ENCODE measurements at places on chromosomes 4 and X. TPM values are rescaled to one million over a fixed set of nuclear protein-coding genes. Genes with fewer than 3 reads are reported as not detected.

DNA sequence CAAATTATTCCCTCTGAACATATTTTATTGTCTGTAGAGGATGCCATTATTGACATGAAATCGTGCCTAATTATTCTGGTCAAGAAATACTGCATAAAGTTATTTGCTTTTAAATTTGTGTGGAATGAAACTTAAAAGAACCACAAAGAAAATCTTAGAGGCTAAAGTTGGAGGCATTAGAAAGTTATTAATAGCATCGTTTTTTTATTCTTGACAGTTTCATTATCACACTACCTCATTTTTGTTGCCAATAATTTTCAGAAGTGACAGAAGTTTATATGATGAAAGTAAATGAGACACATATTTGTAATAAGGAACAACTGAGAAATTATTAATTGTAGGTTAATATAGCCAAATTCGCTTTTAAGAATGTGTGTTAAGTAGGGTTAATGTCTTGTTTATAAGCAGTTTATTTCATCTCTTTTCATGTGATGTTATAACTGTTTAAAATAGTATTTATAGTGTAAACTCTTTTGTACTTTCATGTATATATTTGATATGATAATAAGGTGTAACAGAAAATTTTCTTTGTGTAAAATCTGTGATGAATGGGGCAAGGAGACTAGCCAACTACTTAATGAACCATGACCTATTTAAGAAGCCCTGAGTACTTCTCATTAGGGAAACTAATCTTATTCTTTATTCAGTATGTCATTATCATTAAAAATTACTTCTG lies 54.5 kb upstream of the GRIA2 start:
- peaks cover 11% of the 10 kb centered on the region for H3K27me3 ChIP-seq
- H3K27ac ChIP-seq: no peak overlapping the region
- no peak overlapping the region for H3K4me3 ChIP-seq
- DNase-seq: no peak
- no peaks in the 10 kb centered on the region for H3K36me3 ChIP-seq

GRCh38 chr4:8745005-8745790 lies 126.4 kb downstream of the HMX1 start:
- no peak overlapping the region for H3K4me3 ChIP-seq
- DNase-seq: no peak
- H3K27ac ChIP-seq: no peak overlapping the region
- H3K27me3 ChIP-seq: no peaks in the 10 kb centered on the region

- no peaks in the 10 kb centered on the region for H3K4me1 ChIP-seq
- no peak for DNase-seq
- H3K27ac ChIP-seq: no peak overlapping the region
- no peak overlapping the region for H3K4me3 ChIP-seq
- H3K27me3 ChIP-seq: no peaks in the 10 kb centered on the region
These were observed 35.3 kb downstream of the PNPLA4 start for GRCh38 chrX:7891928-7892327.

DNA sequence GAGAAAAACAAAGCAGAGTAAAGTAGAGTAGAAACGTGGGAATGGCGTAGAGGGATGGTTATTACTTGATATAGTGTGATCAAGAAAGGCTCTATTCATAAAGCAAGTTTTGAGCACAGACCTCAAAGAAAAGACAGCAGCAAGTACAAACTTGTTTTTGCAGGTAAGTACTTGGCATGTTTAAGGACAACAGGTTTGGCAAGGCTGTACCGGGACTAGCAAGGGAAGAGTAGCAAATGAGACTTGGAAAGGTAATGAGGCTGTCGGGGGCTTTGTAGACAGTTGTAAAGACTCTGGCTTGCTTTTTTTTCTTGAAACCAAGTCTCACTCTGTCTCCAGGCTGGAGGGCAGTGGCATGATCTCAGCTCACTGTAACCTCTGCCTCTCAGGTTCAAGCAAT lies 40.9 kb downstream of the NEK1 start:
- H3K27me3 ChIP-seq: no peaks in the 10 kb centered on the region
- DNase-seq: no peak
- H3K27ac ChIP-seq: no peak overlapping the region
- no peak overlapping the region for H3K4me3 ChIP-seq
- no peaks in the 10 kb centered on the region for H3K4me1 ChIP-seq

GRCh38 chr4:102153391-102153790 lies 191.9 kb downstream of the SLC39A8 start:
- no peaks in the 10 kb centered on the region for H3K36me3 ChIP-seq
- H3K4me3 ChIP-seq: no peak overlapping the region
- H3K4me1 ChIP-seq: no peaks in the 10 kb centered on the region
- no peaks in the 10 kb centered on the region for H3K27me3 ChIP-seq
- no peak for DNase-seq

The DDIT4L gene
- total RNA-seq: 2.1 TPM

The P2RY4 gene
- not detected for total RNA-seq

The MFAP3L gene
- total RNA-seq: 5.9 TPM

The VSIG1 gene
- not detected for total RNA-seq

The CENPVL2 gene
- not detected for total RNA-seq

The PCGF3 gene
- 34.7 TPM for total RNA-seq
